ENCODE measurements at places on chromosomes 4 and X. TPM values are rescaled to one million over a fixed set of nuclear protein-coding genes. Genes with fewer than 3 reads are reported as not detected.

The CMC4 gene
- polyA plus RNA-seq: 8.5 TPM

DNA sequence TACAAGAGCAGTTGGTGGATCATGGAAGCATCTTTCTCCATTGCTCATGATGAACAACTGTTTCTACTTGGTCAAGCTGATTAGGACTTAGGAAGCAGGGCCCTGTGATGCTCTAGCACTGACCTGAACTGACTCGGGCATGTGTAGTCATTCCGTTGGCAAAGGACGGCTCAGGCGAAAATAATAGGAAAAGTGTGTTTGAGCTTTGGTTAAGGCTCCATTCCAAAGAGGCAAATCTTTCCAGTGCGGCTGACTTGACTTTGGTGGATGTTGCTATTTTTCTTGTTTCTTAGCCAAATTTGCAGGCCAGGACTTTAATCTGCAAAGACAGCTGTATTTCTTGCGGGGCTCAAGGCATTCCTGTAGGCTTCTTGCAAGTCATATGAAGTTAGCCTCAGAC is 39.5 kb downstream of the ZNF518B start:
- DNase-seq: no peak

- DNase-seq: no peak
Measured at GRCh38 chr4:23091711-23092110, 399.0 kb downstream of the GBA3 start.

GRCh38 chr4:151992332-151993154 is 231.7 kb upstream of the GATB start:
- DNase-seq: no peak

DNA sequence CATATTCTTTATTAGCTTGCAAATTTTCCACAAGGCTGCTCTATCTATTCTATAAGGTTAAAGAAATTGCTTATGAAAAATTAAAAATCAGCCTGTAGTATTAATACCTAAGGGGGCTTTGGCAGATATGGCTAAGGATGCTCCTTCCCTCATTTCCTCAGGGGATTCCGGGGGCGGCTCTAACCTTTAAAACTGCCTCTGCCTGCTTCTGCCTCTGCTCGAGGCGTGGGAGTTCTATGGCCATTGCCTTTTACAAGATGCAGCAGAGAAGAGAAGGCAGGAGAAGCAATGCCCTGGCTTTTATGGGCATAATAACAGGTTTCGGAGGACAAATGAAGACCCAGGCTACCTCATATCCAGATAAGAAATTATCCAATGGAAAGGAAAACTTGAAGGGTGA is 8.6 kb upstream of the CDKN2AIP start:
- DNase-seq: no peak

The BOD1L1 gene
- polyA plus RNA-seq: 49.6 TPM

GRCh38 chrX:7637066-7637465 is 205.9 kb upstream of the VCX start:
- peak; percentile 5 for DNase-seq

DNA sequence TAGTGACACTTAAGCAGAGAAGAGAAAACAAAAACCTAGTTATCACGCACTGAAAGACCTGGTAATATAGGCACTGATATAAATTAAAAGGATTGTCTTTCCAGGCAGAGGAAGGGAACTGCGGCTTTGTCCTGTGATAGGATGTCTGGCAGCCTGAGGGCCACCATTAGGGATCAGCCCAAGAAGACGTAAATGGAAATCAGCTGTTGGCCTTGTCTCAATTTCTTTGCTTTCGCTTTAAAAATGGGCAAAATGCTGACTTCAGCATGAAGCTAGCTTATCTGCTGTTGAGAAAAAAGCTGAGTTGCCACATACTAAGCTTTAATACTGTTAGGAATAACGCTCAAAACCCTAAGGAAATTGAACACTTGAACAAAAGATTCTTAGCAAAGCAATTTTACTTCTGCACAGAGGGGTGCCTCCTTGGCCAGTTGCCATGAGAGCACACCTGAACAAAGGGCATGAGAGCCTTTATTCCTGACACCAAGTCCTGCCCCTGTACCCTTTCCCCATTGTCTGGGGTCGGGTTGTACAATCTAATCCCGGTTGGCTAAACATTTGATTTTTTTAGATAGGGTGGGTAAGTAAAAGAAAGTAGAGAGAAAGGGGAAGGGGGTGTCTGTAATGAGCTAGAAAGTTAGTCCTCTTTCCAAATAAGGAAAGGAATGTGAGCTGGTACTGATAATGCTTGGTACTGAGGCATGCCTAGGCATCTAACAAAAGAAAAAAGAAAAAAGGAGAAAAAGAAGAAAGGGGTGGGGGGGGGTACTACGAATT is 85.1 kb upstream of the UCP1 start:
- DNase-seq: peak; percentile 17

- no peak for DNase-seq
Measured at GRCh38 chr4:38949411-38950051, 81.9 kb downstream of the FAM114A1 start.

DNA sequence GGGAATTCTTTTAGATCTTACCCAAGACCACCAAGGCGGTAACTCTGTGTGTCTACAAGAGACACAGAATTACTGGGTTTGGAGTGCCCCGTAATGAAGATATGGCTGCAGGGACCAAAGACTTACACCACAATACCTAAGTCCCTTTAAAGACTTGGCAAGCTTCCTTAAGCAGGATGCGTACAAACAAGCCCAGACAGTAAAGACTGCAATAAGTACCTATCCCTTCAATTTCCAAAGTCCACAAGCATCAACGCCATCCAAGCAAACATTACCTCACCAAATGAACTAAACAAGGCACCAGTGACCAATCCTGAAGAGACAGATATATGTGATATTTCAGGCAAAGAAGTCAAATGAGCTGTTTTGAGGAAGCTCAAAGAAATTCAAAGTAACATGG is 42.3 kb upstream of the RNF128 start:
- DNase-seq: no peak

DNA sequence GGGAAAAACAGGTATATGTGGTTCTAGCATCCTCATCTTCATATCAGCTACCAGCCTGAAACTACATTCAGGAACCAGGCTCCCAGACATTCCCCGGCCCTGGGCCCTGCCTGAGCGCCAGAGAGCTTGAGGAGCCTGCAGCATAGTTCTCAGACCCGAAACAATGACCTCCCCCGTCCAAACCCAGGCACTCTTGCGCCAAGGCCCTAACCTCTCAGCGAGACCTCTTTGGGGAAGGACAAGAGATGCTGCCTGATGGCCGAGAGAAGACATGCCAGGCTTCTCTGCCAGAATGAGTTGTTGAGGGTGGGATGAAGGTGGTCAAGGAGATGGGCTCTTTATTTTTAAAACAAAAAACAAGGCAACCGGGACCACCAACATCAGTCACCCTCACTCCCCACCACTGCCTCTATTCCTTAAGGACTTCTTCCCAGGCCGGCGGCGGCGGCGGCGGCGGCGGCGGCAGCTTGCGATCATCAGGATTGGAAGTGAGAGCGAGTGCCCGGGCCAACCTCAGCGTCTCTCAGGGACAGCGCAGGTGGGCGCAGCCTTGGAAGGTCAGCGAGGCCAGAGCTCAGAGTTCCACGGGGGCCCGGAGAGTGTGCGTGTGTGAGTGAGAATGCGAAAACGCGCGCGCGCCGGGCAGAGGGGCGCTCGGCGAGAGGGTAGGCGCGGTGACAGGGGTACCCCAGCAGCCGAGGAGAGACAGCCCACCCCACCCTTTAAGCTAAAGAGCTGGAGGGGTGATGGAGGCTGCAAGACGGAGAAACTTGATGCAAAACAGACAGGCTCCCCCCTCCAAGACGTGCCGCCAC is 601 bp downstream of the INPP4B start:
- DNase-seq: peak; percentile 8

The PIR gene
- polyA plus RNA-seq: 3.1 TPM

- DNase-seq: no peak
Measured at GRCh38 chr4:168275836-168276235, 42.7 kb downstream of the DDX60 start.

GRCh38 chrX:16931855-16932575 is 14.4 kb upstream of the REPS2 start:
- DNase-seq: no peak

The BMPR1B gene
- polyA plus RNA-seq: 13.9 TPM

DNA sequence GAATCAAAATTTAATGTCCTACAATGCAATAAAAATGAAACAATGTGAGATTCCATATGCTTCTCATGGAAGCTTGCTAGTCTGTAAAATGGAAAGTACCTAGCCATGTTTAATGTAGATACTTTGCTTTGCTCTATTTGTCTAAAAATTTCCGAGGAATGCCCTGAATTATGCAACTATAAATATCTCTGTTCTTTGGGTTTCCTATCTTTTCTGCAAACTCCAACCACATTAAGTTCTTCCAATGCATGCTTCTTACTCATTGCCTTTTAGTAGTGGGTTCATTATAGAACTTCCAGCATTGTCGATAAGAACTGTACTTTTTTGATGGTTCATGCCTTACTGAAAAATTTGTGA is 178.3 kb downstream of the RASL11B start:
- DNase-seq: no peak

The STOX2 gene
- polyA plus RNA-seq: 6.3 TPM

DNA sequence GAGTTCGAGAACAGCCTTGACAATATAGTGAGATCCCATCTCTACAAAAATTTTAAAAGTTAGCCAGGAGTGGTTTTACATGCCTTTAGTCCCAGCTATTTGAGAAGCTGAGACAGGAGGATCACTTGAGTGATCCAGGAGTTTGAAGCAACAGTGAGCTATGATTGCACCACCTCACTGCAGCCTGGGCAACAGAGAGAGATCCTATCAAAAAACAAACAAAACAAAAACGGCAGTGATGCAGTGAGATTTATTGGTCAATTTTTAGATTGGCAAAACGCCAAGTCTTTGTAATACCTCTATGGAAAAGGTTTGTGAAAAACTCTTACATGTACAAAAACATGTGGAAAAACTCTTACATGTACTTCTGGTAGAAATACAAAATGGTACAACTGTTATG is 91.3 kb downstream of the PTPN13 start:
- no peak for DNase-seq

The COX7B2 gene
- not detected for polyA plus RNA-seq

DNA sequence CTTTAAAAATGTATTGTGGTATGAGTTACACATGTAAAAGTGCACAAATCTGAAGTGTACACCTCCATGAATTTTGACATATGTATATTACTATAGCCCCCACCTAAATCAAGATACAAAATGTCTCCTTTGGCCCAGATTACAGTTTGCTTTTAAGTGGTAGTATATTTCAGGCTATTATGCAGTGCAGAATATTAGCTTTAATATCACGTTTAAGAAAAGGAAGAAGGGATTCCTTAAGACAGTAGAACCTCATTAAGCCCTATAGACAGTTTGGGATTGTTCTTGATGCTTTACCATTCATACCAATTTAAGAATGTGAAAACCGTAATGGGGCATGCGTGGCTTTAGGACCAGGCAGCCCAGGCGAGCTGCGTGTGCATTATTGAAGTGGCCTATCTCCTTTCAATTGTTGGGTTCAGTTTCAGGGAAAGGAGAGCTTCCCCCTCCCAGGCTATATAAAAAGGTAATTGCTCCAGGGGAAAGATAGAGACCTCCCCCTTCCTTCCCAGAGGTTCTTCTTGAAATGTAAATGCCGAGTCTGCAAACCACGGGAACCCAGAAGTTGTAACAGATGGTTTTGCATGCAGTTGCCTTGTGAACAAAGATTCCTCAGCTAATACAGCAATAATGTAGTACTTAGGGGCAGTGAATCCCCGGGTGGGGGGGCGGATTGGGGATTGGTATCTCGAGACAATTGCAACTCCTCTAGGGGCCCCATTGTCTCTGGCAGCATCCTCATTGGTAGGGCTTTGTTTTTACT is 106.1 kb downstream of the UCHL1 start:
- DNase-seq: no peak

The CLTRN gene
- 0.68 TPM for polyA plus RNA-seq

The THAP6 gene
- 26.1 TPM for polyA plus RNA-seq

GRCh38 chr4:187929024-187929423 is 66.5 kb upstream of the ZFP42 start:
- DNase-seq: no peak

DNA sequence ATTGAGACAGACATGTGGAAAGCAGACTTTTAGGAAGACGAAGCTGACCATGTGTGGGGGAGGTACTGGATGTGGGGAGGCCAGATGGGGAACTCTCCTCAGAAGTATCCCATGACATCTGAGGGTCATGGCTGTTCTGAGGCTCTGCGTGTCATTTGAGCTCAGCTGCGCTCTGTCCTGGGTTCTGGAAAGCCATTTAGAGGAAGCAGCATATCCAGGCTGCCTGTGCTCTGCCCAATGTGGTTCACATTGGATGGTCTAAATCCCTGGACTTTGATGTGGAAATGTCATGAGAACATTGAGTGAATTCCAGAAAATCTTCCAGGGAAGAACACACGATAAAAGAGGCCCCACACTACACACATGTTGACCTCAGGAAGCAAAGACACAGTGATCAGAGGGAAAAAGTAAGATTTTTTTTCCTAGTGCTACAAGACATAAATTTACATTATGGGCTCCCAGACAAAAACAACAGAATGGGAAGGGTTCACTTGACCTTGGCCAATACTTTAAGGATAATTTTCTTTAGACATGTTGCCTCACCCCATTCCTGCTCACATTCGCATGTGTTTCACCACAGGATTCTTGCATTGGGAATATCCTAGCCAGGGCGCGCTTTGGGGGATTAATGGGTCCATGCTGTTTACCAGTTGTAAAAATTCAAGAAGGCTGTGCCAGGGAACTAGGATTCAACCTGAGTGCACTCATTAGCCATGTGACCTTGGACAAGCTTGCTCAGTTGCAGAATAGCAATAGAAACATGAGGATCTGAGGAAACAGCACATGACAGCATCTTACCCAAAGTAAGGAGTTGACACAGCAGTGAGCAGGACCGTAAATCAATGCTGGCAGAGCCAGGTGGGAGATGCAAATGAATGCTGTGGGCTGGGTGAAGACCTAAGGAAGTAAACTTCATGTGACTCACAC is 73.2 kb upstream of the C1QTNF7 start:
- DNase-seq: no peak

The CDX4 gene
- polyA plus RNA-seq: not detected

The GAGE12H gene
- not detected for polyA plus RNA-seq

- no peak for DNase-seq
Measured at GRCh38 chrX:102672856-102673255, 21.6 kb downstream of the GPRASP1 start.

DNA sequence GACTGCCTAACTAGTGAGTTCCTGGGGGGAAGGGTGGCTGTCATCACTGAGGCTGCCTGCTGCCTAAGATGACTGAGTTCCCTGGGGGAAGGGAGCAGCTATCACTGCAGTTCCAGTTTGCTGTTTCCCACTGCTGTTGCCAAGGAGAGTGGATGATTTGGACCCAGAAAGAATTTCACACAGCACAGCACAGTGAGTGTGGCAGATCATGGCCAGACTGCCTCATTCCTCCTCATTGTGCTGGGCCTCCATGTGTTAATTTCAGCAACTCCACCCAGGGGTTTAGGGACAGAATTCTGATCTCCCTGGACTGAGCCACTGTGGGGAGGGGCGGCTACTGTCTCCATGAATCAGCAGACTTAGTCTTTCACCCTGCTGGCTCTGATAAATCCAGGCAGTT is 125.0 kb downstream of the TEX13C start:
- no peak for DNase-seq

GRCh38 chr4:4386736-4387392 is at the start of gene NSG1:
TSS of gene NSG1 (plus strand) at chr4:4387102. CDS start at chr4:4387630, 528 bp downstream.
- DNase-seq: no peak

- no peak for DNase-seq
Measured at GRCh38 chr4:113788888-113789287, 27.4 kb upstream of the CAMK2D start.
